ENCODE measurements at places on chromosomes 5 and 9. TPM values are rescaled to one million over a fixed set of nuclear protein-coding genes. Genes with fewer than 3 reads are reported as not detected.
A peak's percentile ranks its signal among the peaks of the same experiment; 100 is the strongest.

GRCh38 chr5:11273180-11273903 is 512.3 kb upstream of the DAP start:
- no peak for DNase-seq

DNA sequence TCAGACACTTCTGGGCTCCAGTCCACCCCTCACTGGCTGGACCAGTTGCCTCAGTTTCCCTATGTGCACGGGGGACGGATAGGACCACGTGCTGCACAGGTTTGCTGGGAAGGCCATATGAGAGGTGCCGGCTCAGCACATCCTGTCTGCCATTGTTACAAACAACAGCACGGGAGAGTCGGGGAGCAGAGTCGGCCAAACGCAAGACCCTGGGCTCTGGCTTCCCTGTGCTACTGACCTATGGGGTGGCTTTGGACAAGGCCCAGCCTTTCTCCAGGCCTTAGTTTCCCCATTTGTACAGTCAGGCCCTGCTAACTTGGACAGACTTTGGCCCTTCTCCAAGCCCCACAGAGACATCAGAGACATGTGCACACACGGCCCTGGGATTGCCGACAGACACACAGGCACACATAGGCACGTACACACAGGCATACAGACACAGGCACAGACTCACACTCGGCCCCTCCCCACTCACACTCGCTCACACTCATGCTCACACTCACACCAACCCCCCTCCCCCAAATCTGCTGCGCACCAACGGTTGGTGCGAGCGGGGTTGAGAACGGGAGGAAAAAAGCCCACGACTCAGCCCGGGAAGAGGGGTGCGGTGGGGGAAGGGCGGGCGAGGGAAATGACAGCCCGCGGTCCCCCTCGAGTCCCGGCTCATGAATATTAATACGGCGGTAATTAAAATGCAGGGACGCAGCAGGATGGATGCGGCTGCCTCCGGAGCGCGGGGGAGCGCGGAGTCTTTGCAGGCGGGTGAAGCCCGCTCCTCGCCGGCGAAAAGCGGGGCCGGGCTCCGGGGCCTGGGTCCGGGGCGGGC is 133.0 kb downstream of the C9orf50 start:
- DNase-seq = peak; percentile 90

- DNase-seq = no peak
Observed at GRCh38 chr9:130073373-130073772, 19.7 kb downstream of the GPR107 start.

DNA sequence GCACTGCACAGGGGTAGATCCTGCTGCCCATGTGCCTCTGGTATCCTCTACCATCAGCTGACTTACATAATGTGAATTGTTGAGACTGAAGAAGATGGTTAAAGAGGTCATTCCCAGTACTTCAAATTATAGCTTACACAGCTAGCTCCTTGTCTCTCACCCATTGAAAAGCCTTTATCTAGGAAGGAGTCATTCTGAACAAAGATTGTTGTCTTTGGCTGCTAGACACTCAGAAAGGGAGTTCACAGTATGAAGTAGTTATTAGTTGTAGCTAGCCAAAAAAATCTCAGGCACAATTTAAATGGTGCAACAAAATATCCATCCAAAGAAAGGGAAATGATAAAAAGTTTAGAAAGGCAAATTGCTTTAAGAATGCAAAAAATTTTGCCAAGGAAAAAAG is 102.0 kb upstream of the NREP start:
- no peak for DNase-seq

DNA sequence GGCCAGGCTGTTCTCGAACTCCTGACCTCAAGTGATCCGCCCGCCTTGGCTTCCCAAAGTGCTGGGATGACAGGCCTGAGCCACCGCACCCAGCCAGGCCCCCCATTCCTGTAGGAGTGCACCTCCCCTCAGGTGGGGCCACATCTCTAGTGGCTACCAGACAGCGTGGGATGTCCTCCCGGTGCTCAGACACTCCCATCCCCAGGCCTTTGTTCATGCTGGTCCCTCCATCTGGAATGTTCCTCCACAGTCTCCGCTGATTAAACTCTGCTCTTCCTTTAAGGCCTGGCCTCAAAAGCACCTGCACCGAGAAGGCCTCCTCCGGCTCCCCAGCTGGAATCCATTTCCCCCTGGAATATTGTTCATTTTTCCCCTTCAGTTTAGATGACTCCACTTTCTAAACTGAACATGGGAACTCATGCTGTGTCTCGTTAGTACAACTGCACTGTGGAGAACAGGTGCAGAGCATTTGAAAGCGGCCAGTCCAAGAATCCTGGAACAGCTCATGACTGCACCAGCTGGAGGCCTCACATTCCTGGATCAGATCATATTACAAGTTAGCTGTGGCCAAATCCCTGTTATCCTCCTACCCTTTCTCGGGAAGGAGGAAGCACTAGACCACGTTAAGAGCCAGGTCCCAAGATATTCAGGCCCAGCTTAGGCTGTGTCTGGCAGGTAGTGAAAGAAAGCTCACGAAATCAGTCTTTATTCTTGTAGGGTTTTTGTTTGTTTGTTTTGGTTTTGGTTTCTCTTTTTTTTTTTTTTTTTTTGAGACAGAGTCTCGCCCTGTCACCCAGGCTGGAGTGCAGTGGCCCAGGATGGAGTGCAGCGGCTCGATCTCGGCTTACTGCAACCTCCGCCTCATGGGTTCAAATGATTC is 10.8 kb upstream of the PRRC2B start:
- DNase-seq = no peak

GRCh38 chr5:156254196-156254595 is 72.8 kb upstream of the SGCD start:
- DNase-seq = no peak

DNA sequence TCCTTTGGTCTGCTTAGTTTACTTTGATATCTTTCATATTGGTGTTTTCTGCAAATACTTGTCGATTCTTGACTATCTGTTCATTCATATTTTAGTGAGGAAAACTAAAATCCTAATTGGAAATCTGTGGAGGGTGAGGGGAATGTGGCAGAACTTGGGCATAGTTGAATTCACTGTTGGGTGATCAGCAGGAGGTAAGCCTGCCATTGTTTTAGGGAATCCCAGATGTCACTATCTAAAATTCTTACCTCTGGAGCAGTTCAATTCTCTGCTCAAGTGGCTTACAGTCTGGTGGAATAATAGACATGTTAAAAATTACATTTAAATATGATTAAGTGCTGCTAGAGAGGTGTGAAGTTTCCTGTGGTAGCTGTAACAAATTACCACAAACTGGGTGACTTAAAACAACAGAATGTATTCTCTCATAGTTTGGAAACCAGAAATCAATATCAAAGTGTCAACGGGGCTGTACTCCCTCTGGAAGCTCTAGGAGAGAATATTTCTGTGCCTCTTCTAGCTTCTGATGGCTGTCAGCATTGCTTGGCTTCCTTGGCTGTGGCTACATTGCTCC is 90.3 kb upstream of the GCNT4 start:
- no peak for DNase-seq

DNA sequence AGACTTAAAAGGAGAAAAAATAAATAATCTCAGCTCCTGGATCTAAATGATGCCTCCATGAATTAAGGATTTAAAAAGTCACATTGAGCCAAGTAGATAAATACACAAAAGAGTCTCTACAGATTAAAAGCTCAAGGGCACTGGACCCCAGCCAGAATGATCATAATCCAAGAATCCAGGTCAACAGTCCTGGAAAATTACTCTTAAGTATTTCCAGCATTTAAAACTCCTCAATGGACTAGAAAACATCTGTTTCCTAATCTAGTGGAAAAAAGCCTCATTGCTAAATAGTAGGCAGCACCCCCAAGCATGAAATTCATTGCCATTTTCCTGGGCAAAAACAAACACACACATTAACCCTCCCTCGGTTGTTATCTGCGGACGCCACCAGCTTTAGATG is 96.8 kb downstream of the FRMD3 start:
- no peak for DNase-seq

Gene DEPDC1B
- total RNA-seq = 0.67 TPM

DNA sequence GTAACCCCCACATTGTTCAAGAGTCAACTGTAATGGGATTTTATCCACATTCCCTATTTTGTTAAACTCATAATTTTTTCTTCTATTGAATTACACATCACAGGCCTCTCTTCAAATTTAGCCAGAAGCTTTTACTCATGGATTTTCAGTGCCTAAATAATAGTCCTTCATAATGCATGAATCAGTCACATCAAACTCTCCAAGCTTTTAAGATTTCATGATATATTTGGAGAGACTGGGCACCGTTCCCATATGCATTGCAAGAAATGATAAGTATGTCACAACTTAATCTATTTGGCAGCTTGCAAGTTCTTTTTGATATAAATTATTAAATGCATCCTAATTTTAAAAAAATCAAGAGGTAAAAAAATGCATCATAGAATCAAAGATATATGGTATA is 465.9 kb downstream of the DMAC1 start:
- DNase-seq = no peak

Gene EIF4E1B
- not detected for total RNA-seq

- peak; percentile 83 for DNase-seq
Observed at GRCh38 chr5:139655727-139656271, 7.7 kb downstream of the CXXC5 start.

GRCh38 chr9:89501311-89501898 is 3.5 kb upstream of the SEMA4D start:
- DNase-seq = peak; percentile 31

GRCh38 chr9:97220894-97221477 is 86.5 kb upstream of the CCDC180 start:
- no peak for DNase-seq

DNA sequence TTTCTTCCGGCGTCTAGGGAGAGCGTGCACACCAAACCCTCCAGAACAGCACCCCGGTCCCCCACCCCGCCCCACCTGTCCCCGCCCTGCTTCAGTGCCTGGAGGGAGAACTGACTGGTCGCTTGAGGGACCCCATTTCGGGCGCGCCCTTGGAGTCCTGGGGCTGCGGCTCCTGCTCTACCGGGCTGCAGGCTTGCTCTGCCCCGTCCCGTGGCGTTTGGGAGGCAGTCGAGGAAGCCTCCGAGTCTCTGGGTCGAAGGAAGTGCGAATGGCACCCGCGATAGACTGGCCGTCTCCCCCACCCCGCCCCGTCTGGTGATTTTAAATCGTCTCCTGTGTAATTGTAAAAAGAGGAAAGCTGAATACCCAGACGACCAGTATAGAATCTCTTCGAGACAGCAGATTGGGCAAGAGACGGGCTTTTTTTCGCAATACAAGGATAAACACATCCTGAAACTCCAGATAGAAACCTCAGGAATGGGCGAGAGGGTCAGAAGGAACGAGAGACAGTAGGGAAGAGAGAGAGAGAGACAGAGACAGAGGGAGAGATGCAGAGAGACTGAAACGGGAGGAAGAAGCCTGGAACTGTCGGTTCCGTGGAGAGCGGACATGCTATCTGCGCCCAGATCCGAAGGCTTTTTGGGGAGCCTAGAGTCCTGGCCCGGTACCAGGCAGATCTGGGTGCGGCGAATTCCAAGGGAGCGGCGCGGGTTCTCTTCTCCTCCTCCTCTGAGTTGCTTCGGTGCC is 9.9 kb downstream of the PRDM6 start:
- DNase-seq = no peak

- peak; percentile 87 for DNase-seq
Observed at GRCh38 chr5:50440651-50441492, at the start of gene EMB. Gene EMB (minus strand): TSS chr5:50441288. CDS start chr5:50441151, 137 bp downstream.

DNA sequence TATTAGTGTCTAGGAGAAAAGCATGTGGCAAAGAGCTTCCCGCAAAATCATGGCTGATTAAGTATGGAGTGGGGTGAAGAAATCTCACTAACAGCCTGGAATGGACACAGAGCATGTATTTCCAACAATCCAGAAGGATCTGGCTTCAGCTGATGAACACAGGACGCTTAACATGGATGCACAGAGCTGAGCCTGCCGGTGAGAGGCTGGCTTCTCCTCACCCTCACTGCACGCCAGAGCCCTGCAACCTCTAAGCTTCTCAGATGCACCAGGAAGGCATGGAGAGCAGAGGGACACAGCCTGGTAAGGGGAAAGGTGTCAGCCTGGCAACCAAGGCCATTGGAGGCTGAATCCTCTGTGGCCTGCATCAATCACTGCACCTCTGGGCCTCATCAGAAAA is 298.5 kb downstream of the TRIM32 start:
- DNase-seq = no peak

- no peak for DNase-seq
Observed at GRCh38 chr5:116959843-116960242, 385.2 kb upstream of the SEMA6A start.

Gene HNRNPK
- total RNA-seq = 360 TPM

- DNase-seq = no peak
Observed at GRCh38 chr5:33659526-33660169, 218.9 kb downstream of the TARS1 start.

- DNase-seq = no peak
Observed at GRCh38 chr5:128413356-128413755, 124.7 kb downstream of the FBN2 start.

DNA sequence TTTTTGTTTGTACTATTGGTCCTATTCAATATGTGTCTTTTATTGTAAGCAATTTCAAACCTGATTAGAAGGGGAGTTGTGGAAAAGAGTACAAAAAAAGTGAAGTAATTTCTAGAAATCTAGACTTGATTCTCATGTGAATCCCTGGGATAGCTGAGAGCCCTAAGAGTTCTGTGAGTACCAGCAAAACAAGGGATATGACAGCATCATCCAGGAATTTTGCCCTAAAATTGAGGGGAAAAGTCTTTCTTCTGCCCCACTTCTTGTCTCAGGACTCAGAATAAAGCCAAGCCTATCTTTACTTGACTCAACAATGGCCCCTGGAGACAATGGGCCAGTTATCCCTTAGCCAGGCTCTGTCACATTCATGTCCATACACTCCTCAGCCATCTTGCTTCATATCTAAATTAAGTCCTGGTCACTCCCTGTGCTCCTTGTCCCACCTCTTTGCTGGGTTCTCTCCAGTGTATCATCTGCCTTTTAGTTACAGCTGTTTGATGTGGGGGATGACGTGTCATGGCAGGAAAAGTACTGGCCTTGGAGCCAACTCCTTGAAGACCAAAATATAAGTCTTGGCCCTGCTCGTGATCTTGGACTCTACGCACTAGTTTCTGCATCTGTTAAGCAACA is 81.2 kb downstream of the ADAMTS12 start:
- DNase-seq = no peak

DNA sequence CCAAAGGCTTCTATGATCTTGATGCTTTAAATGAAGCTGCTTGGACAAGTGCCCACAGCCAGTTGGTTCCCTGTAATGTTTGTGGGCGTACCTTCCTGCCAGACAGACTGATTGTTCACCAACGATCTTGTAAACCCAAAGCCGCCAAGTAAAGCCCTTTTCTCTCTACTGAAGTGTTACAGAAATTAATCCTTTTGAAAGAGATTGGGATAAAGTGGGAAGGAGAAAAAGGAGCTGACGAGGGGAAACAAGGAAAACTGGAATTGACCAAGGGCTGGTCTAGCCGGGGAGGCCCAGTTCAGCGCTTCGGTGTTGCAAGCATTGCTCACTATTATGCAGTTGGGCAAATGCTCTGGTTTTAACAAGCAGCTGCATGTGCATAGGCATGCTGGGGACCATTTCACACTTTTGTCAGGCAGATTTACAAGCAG is 53.2 kb downstream of the ZNF474 start:
- DNase-seq = peak; percentile 86

GRCh38 chr5:36277521-36278176 is 24.1 kb downstream of the RANBP3L start:
- no peak for DNase-seq

Gene SAPCD2
- total RNA-seq = 0.33 TPM

GRCh38 chr9:70947086-70947485 is 174.3 kb downstream of the TRPM3 start:
- no peak for DNase-seq

Gene CD14
- total RNA-seq = 64.6 TPM

Gene MAN2A1
- 44.5 TPM for total RNA-seq
